KG1 (cell line): ENCODE measurements at places on chromosomes 7 and 10.
A peak's percentile ranks its signal among the peaks of the same experiment; 100 is the strongest.

DNA sequence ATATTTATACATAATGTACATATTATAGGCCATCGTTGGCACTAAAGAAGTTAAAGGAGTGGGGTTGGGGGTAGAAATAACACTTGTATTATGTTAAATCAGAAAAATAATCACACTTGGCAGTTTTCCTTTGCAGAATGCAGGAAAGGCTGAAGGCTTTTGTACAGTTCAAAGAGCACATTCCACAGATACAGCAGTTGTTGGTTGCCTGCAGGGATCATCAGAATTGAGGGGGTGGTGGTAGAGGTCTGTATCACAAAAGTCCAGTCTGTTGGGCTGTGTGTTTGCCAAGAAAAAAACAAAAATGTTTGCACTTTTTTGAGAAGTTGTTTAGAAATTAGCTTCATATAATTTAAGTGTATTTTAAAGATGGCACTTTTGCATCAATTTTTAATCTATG lies 231.8 kb upstream of the FOXP2 start:
- DNase-seq = no peak

DNA sequence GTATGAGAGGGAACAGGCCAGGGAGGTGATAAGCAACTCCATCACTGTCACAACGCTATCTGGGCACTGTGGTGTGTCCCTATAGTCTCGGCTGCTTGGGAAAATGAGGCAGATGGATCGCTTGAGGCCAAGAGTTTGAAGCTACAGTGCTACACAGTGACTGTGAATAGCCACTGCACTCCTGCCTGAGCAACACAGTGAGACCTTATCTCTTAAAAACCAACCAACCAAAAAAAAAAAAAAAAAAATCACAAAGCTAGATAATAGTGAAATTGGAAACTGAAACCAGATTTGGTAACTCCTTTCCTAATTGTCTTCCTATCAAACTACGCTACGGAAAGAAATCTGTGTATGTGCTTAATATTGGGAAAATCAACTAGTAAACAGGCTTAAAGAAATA lies 14.1 kb downstream of the MICU1 start:
- DNase-seq = no peak

- DNase-seq = peak; percentile 47
Observed at GRCh38 chr10:4131407-4132215, 346.6 kb upstream of the KLF6 start.

GRCh38 chr10:72029414-72029813 lies 58.9 kb downstream of the SPOCK2 start:
- no peak for DNase-seq

- DNase-seq = no peak
Observed at GRCh38 chr7:125847055-125847454, 917.4 kb upstream of the POT1 start.

DNA sequence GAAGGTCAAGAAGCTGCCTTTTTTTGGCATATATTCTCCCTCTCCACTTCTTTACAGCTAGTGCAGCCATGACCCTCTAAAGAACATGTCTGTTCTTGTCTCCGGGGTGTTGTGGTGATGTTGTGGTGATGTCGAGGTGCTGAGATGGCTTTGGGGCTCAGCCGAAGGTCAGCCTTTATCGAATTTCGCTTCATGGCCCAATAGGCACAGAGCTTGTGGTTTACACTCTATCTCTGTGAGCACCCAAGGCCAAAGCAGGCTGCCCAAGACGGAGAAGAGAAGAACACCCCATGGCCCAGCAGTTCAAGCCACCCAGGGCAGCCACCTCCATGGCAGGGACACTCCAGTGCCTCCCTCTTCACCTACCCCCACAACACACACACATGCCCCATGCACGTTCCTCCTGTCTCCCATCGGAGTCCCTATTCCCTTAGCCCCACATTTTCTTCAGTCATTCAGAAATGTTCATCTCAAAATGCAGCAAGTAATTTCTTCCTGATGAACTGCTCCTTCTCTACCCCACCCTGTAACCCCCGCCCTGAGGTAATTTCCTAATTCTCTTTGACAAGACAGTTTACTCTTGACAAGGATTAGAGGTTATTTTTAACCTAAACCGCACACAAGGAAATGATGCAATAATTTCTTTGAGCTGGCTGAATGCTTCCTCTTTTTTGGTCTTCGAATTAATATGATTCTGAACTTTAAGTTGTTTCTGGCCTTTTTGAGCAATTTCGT lies 18.6 kb upstream of the ADRB1 start:
- peak; percentile 65 for DNase-seq

DNA sequence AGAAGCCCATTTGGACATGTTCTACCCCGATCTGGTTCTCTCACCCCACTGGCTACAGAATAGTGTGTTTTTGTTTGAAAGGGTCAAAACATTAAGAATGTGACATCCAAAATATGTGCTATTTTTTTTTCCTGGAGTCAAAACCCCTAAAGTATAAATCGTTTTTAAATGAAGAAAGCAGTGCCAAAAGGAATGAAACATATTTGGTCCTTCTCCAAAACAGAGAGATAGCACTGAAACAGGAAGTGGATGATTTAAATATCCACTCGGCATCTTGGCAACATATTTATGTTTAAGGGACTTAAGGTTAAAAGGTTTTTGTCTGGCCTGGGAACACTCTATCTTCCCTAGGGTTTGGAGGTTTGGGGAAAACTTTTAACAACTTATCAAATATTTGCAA lies 32.3 kb downstream of the CALD1 start:
- DNase-seq = no peak

DNA sequence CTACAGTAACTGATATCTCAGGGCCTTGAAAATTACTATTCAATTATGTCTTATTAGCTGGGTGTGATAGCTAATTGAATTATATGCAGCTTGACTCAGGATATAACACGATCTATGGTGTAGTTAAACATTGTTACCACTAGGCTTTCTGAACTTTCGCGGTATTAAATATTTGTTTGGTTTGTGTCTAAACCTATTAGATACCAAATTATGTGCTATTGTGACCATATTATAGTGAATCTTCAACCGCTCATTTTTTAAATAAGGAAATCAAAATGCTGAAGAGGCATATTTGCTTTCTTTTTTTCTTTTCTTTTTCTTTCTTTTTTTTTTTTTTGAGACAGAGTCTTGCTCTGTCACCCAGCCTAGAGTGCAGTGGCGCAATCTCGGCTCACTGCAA lies 99.3 kb upstream of the RSU1 start:
- DNase-seq = no peak

- peak; percentile 9 for DNase-seq
Observed at GRCh38 chr10:62277971-62278370, 9.3 kb upstream of the RTKN2 start.

- no peak for DNase-seq
Observed at GRCh38 chr10:85280014-85280413, 951.6 kb downstream of the CCSER2 start.
